Fibroblast of skin of scalp (primary cell): ENCODE measurements at places on chromosomes 1 and 21.

- no peak for DNase-seq
These were observed 950 bp upstream of the LRP8 start for GRCh38 chr1:53328541-53329499.

DNA sequence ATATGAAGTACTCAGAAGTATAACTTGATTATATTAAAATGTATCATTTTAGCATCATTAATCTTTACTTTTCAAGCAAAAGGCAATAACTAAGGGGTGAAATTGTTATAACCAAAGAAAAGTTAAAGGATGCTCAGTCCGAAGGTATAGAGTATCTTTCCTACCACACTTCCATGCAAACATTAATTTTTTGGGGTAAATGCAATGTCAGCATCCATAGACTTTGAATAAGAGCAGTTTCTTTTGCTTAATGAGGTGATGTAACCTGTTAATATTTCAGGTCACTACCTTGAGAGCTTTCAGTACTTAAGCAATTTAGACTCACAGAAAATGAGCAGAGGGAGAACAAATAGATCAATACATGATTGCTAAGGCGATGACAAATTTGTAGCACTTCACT lies 1093.5 kb downstream of the PLA2G4A start:
- no peak for DNase-seq

- DNase-seq = no peak
These were observed 17.4 kb downstream of the CCT8 start for GRCh38 chr21:29056005-29056404.

DNA sequence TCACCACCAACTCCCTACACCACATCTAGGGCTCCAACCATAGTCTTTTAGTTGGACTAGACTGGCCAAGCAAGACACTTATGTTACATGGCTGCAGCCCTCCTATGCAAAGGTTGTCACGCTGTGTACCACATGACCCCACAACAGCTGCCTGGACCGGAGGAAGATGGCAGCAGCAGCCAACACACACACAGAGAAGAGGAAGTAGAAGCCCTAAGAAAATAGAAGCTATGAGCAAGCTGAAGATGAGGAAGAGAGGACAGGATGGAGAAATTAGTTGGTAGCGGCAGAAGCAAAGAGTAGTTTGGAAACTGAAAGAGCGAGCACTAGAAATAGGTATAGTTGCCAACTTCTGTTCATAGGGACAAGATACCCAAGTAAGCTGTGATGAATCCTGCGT lies 60.8 kb upstream of the RALGPS2 start:
- DNase-seq = no peak

GRCh38 chr21:17461582-17461981 lies 51.3 kb upstream of the CXADR start:
- peak; percentile 28 for DNase-seq

- no peak for DNase-seq
These were observed 182.0 kb upstream of the SGIP1 start for GRCh38 chr1:66351913-66352312.

GRCh38 chr21:44582055-44582454 lies 1.7 kb upstream of the KRTAP10-5 start:
- no peak for DNase-seq
